ENCODE measurements at places on chromosomes 16 and 17.

GRCh38 chr16:85393674-85394451 is 219.3 kb upstream of the GSE1 start:
- DNase-seq, result no peak

DNA sequence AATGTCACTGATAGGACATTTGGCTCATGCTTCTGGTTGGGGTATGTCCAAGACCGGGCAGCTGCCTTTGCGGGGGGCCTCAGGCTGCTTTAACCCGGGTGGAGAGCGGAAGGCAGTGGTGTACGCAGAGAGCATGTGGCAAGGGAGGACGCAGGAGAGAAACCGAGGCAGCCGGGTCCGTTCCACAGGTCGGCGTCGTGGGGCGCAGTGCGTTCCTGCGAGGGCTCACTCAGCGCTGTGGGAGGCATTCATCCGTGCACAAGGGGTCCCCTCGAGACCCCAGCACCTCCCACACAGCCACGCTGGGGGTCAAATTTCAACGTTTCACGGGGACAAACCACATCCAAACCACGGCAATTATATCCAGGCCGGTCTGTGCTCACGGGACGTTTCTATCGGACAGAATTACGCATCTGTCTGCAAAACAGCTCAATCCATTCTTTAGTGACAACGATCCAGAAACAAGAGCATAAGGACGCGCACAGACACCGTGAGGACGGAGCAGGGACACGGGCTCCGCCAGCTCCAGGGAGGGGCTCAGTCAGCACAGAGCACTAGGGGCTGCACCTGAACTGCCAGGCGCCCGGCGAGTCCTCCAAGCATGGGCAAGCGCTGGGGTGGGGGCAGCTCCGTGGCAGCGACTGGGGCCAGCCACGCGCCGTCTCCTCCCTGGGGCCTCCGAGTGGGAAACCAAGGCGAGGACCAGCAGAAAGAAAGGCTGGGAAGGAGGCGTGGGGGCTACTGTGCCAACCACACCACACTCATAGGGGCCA is 108.4 kb upstream of the METRNL start:
- no peak for DNase-seq

DNA sequence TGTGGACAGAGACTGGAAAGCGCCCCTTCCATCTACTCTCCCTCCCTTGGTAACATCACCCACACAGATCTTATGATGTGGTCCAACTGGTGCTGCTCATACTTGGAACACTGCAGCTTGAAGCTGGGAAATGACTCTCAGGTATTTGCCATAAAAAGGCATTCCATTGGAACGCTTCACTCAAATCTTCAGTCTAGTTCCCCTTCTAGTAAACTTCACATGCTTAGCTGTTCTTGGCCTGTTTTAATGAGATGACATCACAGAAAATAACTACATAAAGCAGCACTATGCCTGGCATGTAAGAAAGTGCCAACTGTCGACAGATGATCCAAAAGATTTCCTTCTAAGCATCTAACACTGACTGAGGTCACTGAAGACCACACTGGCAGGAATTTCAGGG is 9.3 kb downstream of the ZNF263 start:
- no peak for DNase-seq

- DNase-seq, result peak; percentile 34
These were observed 126.0 kb downstream of the KCNJ2 start for GRCh38 chr17:70295329-70295728.

GRCh38 chr17:80153004-80153403 is 6.1 kb upstream of the EIF4A3 start:
- DNase-seq, result no peak

- DNase-seq, result no peak
These were observed 58.9 kb upstream of the SDK2 start for GRCh38 chr17:73703192-73703591.

DNA sequence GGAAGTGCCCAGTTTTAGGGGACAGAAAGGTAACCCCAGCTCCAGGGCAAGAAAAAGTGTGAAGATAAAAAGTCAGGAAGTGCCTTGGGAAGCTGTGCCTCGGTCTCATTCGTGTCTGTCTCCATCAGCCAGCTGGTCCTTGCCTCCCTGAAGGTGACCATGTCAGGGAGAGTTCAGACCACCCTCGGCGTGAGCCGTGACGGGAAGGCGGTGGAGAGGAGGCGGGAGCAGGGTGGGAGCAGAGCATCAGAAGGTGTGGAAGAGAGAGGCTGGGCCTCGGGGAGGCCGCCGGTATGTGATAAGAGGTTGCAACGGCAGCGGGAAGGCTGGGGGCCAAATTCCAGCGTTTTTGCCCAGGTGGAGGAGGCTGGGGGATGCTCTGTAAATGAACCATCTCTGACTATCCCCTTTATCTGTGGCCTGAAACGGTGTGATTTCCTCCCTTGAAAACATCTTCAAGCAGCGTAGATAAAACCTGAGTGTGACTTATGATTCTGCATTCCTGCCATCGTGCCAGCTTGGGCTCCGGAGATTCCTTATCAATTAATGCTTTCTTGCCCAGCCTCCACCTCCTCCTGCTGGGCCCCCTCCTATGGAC is 251.8 kb downstream of the IRF8 start:
- DNase-seq, result no peak

DNA sequence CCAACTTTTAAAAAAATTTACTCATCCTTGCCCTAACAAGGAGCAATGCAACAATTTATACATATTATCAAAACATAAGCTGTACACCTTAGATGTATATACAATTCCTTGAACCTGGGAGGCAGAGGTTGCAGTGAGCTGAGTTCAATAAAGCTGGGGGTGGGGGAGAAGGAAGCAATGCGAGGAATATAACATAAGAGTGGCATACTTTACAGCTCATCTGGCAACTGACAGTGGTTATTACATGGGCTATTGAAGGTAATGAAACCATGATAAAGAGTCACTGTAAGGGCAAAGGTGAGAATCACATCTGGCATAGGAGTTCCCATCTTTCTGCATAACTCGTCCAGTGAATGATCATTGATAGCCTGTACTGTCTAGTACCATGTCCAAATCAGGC is 43.7 kb downstream of the CA4 start:
- DNase-seq, result no peak

- DNase-seq, result peak; percentile 81
These were observed 621 bp downstream of the KCNJ2 start for GRCh38 chr17:70169709-70170597.

GRCh38 chr17:77531641-77532040 is 390.9 kb downstream of the SEC14L1 start:
- DNase-seq, result no peak

GRCh38 chr16:24507959-24508480 is 31.3 kb upstream of the RBBP6 start:
- DNase-seq, result no peak

DNA sequence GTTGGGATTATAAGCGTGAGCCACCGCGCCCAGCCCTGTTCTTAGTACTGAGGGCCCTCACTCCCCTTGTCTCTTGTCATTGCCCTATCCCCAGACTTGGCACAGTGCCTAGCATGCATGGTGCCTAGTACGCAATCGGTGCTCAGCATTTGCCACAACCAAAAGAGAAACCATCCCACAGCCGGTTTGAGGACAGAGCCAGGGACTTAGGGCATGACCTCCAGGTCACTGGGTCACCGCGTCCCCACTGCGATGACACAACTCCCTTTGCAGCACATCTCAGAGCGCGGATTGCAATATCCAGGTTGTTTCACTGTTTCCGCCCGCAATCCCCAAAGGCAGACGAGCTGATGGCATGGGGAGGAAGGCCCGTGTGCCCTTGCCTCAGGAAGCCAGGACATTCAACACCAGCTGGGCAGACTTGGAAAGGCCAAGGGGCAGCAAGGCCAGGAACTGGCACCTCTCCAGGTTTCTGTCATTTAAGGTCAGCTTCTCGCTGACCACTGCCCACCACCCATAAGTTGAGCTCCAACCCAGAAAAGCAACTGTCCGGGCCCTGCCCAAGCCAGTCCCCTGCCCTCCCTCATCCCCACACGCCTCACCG is 274.5 kb downstream of the MRTFB start:
- DNase-seq, result no peak

GRCh38 chr17:69066482-69066881 is 5.8 kb upstream of the ABCA9 start:
- DNase-seq, result no peak

- no peak for DNase-seq
These were observed 35.4 kb downstream of the ARSG start for GRCh38 chr17:68326681-68327080.

- no peak for DNase-seq
These were observed 9.5 kb downstream of the ABI3 start for GRCh38 chr17:49219987-49220386.

- peak; percentile 73 for DNase-seq
These were observed 296.2 kb upstream of the CDH5 start for GRCh38 chr16:66070140-66070917.

DNA sequence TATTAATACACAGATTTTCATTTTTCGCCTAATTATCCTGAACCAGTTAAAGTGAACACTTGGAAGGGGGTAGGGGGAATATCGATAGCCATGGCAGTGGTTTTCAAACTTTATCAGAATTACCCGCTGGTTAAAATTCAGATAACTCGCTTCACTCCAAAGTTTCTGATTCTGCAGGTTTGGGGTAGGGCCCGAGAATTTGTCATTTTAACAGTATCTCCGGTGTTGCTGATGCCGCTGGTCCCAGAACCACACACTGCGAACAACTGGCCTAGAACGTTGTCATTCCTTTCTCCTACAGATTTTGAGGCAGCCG is 313 bp upstream of the NSRP1 start:
- DNase-seq, result no peak

GRCh38 chr16:11079652-11080187 is 135.4 kb downstream of the CLEC16A start:
- DNase-seq, result peak; percentile 95

GRCh38 chr17:71019699-71020098 is 850.4 kb downstream of the KCNJ2 start:
- DNase-seq, result no peak

DNA sequence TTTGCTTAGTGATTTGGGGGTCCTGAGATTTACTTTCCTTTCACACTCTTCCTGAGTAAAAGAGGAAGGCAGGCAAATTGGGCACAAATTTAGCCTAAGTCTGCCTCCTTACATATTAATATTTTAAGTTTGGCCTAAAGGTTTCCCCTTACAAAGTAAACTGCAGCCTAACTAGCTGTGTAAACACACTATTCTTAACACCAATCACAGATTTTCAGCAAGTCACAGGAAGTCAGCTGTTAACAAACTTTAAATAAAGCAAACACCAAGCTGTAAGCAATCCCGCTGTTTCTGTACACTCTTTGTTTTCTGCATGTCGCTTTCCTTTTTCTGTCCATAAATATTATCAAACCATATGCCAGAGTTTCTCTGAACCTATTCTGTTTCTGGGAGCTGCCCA is 45.1 kb upstream of the ABCC11 start:
- DNase-seq, result no peak

DNA sequence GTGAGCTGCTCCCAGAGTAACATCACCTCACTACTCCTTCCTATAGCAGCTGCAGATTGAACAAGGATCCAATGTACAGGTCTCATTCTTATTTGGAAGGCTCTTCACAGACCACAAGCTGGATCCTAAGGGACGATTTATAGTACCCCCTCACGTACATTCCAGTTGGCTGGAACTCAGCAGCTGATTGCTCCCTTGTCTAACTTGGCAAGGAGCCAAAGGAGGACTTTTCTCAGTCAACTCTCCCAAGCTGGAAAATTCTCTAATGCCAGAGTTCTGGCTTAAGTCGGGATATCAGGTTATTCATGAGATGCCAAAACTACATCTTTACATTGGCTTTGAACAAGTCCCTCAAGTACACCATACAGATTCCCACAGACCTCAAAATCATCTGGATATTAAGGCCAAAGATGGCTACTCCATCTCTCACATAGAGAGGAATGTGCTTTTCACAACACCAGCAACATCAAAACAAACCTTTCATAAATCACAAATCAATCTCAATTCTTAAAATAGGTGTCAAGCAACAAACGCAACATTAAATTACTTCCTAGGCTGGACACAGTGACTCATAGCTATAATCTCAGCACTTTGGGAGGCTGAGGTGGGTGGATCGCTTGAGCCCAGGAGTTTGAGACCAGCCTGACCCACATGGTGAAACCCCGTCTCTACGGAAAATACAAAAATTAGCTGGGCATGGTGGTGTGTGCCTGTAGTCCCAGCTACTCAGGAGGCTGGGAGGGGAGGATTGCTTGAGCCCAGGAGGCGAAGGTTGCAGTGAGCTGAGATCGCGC is 39.3 kb downstream of the SMG6 start:
- peak; percentile 53 for DNase-seq

- DNase-seq, result no peak
These were observed 460 bp upstream of the SLC13A2 start for GRCh38 chr17:28472871-28473497.

GRCh38 chr17:75558666-75559530 is 28.7 kb upstream of the MYO15B start:
- DNase-seq, result no peak
